Activated CD4-positive, alpha-beta T cell treated with anti-CD3 and anti-CD28 coated beads for 24 hours (primary cell): ENCODE measurements at places on chromosomes 7 and 10.

DNA sequence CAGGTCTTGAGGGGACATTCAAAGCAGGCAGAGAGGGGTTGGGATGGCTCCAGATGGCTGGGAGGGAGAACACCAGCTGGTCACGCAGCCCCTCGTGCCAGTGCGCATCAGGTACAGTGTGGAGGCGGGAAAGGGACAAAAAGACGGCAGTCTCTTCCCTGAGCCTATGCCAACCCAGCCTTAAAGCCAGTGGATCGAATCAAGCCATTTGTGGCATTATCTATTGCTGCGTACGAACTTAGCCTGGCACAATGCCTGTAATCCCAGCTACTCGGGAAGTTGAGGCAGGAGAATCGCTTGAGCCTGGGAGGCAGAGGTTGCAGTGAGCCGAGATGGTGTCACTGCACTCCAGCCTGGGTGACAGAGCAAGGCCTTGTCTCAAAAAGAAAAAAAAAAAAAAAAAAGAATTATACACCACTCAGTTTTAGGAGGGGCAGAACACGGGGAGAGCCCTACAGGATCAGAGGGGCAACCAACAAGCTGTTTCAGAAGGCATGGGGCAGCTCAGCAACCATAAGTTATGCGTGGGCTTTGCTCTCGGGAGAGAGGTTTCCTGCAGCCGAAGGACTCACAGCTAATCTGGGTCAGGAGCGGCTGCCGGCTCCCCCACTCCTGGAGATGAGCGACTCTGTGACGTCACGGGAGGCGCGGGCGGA lies 356 bp upstream of the NDUFB2 start:
- peak; percentile 92 for DNase-seq

DNA sequence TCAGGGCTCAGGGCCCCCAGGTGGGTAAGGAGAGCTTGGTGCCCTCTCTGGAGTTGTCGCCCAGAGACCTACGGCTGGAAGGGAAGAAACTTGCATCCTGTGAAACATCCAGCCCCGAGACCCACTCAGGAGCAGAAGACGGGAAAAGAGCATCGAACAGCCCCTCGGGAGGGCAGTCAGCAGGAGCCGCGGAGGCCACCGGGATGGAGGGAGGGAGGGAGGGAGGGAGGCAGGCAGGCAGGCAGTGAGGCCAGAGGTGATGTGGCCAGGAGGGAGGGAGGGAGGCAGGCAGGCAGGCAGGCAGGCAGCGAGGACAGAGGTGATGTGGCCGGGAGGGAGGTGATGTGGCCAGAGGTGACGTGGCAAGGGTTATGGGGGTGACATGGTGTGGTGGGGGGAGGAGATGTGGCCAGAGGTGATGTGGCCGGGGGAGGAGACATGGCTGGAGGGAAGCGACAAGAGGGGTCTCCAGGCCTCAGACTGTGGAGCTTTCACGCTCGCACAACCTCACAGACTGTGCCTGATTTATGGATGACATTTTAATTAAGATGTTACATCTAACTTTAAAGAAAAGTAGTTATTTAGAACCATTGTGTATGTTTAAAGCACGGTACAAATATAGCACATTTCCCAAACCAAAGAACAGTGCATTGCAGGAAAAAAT lies 141.1 kb downstream of the DIP2C start:
- no peak for DNase-seq

- peak; percentile 50 for DNase-seq
Observed at GRCh38 chr10:96719850-96720421, 378 bp downstream of the PIK3AP1 start.

DNA sequence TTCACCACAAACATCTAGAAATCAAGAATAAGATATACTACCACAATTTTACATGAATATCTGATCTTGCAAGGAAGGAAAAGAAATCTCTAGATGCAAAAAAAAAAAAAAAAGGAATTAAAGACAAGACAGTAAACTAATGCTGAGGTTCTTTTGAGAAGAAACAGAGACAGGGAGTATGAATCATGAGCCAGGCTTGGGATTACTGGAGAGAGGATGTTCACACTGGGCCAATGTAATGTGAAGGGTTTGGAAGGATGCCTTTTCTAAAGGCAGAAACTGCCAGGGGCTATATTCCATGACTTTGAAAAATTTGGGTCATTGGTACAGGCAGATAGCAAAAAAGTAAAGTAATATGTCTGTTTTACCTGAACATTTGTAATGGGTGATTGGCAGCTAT lies 573.0 kb upstream of the IGFBP3 start:
- DNase-seq: no peak

DNA sequence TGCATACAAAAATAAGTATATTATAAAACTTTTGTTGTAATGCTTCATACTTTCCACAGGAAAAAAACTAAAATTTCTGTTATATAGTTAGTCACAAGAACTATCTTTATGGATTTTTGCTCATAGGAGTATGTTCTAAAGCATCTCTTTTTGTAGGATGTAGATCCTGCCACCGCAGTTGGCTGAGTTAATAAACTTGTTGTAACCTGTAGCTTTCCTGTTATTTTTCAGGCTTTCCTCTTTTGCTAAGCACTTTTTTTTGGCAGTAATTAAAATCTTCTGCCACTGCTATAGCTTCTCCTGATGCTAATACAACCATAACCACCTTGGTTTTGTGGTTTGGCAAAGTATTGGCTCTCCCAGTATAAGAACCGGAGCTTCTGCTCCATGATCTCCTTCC lies 60.3 kb downstream of the WNT2 start:
- no peak for DNase-seq

DNA sequence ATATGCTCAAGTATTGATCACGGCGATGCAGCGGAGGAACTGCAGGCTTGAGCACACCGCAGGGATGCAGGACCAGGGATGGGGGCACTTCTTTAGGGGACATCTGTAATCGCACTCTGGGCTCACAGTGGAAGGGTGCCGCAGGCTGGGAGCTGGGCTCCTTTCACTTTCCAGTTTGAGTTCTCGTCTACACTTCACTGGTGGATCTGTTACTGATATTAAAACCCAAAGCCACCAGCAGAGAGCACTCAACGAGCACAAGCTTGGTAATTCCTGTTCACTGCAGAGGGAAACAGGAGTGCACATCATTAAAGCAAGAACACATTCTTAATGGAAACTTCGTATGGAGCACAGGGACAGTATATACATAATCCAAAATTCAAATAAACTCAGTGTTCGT lies 91.3 kb downstream of the PARD3 start:
- no peak for DNase-seq

DNA sequence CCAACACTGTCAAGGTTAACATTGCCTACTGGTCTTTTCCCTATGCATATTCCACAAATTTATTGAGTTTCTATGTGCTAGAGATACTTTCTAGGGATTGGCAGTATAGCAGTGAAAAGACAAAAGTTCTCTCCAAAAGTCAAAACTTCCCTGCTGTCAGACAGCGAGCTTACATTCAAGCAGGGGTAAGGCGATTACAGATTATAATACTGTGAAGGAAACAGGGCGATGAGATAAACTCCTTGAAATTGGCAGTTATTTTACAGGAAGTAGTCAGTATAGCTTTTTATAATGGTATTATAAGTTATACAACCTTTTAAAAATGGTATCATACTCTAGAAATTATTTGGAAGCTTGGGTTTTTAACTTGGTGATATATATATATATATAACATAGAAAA lies 9.9 kb downstream of the VPS50 start:
- no peak for DNase-seq

GRCh38 chr7:197413-198335 lies 5.3 kb downstream of the FAM20C start:
- DNase-seq: no peak

- DNase-seq: no peak
Observed at GRCh38 chr10:93422118-93422517, 60.0 kb downstream of the MYOF start.
